ENCODE measurements at places on chromosomes 4 and X.

DNA sequence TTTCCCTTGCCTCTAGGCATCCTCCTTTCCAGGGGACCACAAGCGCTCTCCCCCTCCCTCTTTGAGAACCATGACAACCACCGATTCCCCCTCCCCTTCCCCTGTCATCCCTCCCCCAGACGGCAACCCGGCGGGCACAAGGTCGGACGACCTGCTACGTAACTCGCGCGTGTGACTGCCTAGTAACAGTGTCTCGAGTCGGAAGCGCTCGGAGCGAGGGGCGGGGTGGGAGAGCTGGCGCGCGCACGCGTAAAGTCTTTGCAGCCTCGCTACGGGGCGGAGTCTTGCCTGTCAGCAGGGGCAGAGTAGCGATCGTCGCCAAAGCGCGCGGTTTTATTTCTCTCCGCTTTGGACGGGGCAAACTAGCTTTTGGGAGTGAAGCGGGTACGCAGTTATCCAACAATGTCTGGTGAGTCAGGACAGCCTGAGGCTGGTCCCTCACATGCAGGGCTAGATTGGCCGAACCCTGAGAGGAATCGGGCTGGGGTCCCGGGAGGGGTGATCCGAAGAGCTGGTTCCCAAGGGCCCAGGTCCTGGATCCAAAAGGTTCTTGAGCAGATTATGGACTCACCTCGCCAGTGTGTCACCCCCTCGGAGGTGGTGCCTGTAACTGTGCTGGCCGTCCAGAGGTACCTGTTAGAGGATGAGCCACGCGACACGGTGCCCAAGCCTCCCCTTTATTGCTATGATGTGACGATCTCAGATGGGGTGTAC, at the start of gene RADX:
RADX (plus strand) TSS at position 300 of the 714 bp plus-strand sequence; CDS start at position 403, 103 bp downstream.
- peak; percentile 26 for DNase-seq

DNA sequence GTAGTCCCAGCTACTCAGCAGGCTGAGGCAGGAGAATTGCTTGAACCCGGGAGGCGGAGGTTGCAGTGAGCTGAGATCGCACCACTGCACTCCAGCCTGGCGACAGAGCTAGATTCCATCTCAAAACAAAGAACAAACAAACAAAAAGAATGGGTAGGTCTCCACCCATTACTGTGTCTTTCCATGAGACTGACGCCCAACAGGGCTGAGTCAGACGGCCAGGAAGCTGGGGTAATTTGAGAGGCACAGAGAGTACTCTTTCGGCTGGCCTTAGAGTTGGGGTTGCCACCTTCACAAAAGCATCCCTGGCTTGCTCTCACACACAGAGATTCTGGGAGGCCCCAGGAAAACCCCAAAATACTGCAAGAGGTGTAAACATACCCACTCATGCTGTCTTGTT, 72.0 kb upstream of the DHRSX start:
- DNase-seq: no peak

- no peak for DNase-seq
Observed at GRCh38 chrX:119647552-119648420, 41.6 kb upstream of the NKRF start.

- DNase-seq: no peak
Observed at GRCh38 chr4:83276299-83277040, 8.1 kb downstream of the COQ2 start.

- DNase-seq: no peak
Observed at GRCh38 chrX:47176101-47176740, 17.4 kb upstream of the UBA1 start.

- DNase-seq: no peak
Observed at GRCh38 chrX:13685126-13685763, 3.7 kb upstream of the RAB9A start.

DNA sequence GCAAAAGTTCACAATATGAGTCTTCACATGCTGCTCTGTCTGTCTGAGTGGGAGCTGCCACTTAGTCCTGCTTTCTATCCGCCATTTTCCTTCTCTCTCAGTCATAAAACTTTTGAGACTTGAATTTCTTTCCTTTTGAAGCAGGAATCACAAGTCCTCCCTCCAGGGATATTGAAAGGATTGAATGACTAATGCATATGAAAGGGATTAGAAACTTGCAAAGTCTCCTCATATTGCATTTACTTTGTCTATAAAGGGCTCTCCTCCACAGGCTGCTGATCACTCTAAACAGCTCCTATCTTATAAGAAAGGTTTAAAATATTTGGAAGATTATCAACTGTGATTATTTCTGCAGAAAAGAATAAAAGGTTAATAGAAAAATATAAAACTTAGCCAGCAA, 879.1 kb downstream of the ARAP2 start:
- DNase-seq: no peak

DNA sequence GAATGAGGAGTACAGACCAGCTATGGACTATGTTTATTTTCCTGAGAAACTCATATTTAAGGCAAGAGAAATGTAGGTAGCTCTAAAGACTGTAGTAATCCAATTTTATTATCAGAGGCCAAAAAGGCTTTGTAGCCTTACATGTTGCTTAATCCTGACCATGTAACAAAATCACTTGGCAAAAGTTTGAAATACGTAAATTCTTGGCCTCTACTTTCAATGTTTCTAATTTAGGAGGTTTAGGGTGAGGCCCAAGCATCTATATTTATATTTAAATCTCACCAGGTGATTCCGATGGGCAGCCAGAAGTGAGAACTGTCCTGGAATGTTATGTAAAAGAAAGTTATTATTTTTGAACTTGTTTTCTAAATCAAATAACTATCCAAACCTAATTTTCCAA, 289.7 kb downstream of the IL1RAPL1 start:
- DNase-seq: no peak

GRCh38 chr4:56976837-56977320, 527 bp downstream of the NOA1 start:
- no peak for DNase-seq

- DNase-seq: no peak
Observed at GRCh38 chrX:2888309-2888708, 40.8 kb downstream of the ARSD start.

DNA sequence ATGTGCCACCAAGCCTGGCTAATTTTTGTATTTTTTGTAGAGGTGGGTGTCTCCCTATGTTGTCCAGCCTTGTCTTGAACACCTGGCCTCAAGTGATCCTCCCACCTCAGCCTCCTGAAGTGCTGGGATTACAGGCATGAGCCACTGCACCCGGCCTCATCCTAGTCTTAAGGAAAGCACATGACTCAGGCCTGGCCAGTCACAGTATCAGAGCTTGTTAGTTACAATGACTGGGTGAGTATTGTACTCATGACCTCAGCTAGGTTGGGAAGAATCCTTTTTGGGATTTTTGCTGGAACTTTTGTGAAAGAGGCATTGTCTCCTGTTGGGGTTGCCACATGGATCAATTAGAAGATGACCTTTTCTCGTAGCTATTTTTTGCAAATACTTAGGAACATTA, 292.8 kb downstream of the RAPGEF2 start:
- no peak for DNase-seq

DNA sequence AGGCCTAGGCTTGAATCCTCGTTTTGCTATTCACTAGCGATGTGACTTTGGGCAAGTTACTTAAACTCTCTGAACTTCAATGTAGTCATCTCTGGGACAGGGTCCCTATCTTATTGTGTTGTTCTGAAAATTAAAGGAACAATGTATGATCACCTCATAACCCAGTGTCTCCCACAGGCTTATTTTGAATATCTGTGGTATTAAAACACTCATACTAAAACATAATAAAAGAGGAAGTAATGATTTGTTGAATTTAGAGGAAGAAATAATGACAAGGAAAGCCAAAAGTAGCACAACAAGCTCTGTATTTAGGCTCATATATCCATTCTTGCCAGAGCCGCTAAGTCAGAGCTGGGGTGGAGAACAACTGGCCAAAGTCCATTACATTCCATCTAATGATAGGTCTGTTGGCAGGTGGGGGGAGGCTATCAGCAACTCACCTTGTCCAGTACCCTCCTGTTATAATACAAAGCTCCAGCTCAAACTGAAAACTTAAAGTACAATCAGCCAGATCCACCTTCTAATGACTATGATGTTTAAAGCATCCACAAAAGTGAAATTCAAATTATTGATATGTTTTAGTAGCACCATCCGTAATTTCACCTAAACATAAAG, 64.5 kb upstream of the LSM6 start:
- no peak for DNase-seq

- no peak for DNase-seq
Observed at GRCh38 chrX:79176028-79176427, 31.5 kb downstream of the GPR174 start.

- peak; percentile 60 for DNase-seq
Observed at GRCh38 chrX:107676559-107677378, 48.5 kb downstream of the PRPS1 start.

DNA sequence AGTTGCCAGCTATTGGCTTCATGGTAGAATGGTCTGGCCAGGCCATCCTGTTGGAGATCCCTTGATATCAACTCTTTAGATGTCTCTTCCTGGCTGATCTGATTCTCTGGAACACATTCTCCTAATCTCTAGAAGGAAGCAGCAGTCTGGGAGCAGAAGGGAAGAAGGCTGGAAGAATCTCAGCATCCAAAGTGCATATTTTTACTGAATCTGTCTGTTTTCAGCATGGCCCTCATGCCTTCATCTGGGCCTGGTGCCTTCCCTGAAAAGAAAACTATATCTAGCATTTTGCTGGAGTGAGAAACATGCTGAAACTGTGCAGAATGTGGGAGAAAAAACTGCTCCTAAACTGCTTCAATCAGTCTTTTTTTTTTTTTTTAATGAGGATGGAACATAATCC, 148.7 kb downstream of the REPS2 start:
- DNase-seq: no peak

DNA sequence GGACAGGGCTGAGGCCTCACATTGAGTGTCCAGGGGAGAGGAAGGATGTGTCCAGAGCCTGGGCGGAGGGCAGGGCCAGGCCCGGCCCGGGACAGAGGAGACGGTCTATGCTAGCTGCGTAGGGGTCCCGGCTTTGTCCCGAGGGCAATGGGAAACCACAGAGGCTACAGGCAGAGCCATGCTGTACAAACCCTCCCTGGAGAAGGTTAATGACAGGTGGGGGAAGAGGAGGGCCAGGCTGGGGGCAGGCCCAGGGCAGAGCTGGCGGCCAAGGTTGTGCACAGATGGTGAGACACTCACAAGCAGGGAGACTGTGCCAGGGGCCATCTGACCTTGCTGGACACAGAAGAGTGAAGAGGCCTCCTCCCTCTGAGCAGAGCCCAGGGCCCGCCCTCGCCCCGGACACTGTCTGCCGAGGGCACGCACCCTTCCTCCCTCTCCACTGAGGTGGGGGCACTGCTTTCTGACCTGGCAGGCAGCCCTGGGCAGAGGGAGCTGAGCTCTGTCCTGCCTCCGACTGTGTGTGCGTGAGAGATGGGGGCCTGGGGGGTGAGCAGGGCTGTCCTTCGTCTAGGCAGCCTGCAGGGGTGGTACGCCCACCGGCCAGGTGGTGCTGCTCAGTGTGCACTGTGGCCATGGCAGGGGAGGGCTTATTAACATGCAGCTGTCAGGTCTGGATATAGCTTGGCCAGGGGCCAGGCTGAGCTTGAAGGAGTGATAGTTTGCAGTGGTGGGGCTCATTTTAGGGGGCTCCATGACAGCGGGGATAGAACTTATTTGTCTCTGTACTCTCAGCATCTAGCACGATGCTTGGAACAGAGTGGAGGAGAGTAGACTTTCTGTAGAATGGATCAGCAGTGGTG, 75.7 kb upstream of the LRPAP1 start:
- DNase-seq: no peak

- no peak for DNase-seq
Observed at GRCh38 chr4:94332983-94333590, 9.5 kb downstream of the HPGDS start.

GRCh38 chr4:98521486-98521885, 136.9 kb downstream of the TSPAN5 start:
- DNase-seq: no peak

GRCh38 chrX:53594354-53594753, 92.2 kb downstream of the HUWE1 start:
- no peak for DNase-seq

DNA sequence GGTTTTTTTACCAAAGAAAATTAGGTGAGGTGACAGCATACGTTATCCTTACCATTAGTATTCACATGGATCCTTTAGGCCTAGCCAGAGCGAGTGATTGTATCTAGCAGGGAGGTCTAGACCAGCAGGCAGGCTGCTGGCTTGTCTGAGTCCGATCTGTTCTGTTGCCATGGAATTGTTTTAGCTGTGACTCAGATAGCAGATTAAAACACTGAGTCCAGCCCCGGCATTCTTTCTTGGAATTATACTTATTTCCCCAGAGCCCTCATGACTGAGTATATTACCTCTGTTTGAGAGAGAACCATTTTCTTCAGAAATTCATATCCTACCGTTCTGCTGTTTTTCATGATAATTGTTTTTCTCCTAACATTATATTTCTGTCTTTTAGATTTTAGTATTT, 37.4 kb downstream of the OCRL start:
- peak; percentile 42 for DNase-seq

GRCh38 chr4:26131711-26132110, 189.1 kb upstream of the RBPJ start:
- no peak for DNase-seq

DNA sequence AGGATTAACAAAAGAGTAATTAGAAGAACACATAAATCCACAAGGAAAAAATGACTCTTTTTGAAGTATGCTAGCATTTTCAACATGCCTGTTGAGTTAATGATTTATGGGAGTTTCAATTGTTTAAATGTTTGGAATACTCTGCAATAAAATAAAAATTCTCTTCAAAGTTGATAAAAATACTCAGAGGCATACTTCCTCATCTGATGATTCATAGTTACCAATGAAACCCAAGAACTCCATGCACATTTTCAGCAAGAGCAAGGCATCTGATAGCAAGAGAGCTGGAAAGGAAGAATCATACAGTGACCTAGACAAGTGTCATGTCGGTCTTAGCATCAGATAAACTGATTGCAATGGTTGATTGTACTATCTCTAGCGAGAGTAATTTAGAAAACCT, 443.7 kb upstream of the ATOH1 start:
- peak; percentile 64 for DNase-seq

DNA sequence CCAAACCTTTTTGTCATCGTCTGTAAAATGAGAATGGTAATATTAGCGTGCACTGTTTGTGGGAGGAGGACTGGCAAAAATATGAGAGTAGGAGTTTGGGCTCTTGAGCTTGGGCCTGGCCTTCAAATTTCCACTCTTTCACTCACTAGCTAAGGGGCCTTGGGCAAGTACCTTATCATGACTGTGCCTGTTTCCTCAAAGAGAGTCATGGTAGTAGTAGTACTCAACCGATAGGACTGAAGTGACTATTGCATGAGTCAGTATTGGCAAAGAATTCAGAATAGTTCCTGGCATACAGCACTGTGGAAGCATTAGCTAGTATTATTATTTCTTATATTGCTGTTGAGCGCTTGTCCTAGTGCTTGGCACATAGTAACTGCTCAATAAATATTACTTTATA, 16.0 kb upstream of the RBM3 start:
- DNase-seq: no peak

DNA sequence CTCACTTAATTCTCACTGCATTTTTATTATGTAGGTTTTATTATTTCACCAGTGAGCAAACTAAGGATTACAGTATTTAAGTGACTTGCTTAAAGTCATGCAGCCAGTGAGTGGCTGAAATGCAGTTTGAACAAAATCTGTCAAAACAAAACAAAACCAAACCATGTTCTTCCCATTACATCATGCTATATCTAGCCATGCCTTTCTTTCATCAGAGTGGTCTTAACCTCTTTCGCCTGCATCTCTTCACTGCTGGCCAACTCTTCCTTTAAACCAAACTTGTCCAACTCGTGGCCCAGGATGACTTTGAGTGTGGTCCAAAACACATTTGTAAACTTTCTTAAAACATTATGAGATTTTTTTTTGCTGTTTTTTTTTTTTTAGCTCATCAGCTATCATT, 223.2 kb downstream of the PCDH7 start:
- no peak for DNase-seq

GRCh38 chr4:150250998-150251651, 172.9 kb downstream of the DCLK2 start:
- no peak for DNase-seq
